SHP77 (cell line): ENCODE measurements at places on chromosomes 4 and X.

DNA sequence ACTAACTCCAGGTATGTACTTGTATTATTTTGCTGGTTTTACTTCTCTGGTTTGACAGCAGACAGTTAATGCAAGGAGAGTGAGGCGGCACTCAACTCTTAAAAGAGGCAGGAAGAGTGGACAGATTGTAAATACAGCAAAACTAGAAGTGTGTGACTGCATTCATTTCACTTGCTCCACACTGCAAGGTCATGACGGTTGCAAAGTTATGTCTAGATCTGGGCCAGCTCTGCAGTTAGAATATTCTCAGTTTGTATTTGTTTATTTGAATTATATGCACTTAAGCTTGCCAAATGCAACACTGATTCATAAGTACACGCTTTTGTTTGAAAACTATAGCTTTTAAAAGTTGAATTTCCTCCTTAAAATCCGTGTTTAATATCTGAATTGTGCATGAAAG, 148.9 kb downstream of the STIM2 start:
- no peak for DNase-seq

- no peak for DNase-seq
These were observed 41.9 kb downstream of the SLC7A11 start for GRCh38 chr4:138200236-138200590.

GRCh38 chrX:122501652-122502051, 682.4 kb upstream of the GRIA3 start:
- no peak for DNase-seq

GRCh38 chr4:17301869-17302268, 210.0 kb downstream of the QDPR start:
- no peak for DNase-seq

- no peak for DNase-seq
These were observed 5.5 kb upstream of the HMGB3 start for GRCh38 chrX:150977411-150978162.

DNA sequence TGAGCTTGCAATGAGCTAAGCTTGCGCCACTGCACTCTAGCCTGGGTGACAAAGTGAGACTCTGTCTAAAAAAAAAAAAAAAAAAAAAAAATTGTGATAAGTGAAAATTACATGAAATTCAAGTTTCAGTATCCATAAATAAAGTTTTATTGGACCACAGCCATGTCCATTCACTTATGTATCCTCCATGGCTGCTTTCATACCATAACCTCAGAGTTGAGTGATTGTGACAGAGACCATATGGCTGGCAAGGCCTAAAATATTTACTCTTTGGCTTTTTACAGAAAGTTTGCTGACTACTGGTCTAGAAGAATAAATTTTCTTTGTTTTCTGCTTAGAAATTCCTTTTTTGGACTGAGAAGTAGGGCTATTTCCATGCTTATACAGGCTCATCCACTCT, 11.8 kb upstream of the SHISA3 start:
- no peak for DNase-seq

GRCh38 chr4:25421816-25422525, 44.9 kb downstream of the ANAPC4 start:
- DNase-seq, result no peak

GRCh38 chrX:2889045-2889605, 40.0 kb downstream of the ARSD start:
- no peak for DNase-seq

- no peak for DNase-seq
These were observed 49.2 kb downstream of the CDS1 start for GRCh38 chr4:84632092-84632491.

GRCh38 chr4:180190382-180190781, 2052.8 kb upstream of the TENM3 start:
- no peak for DNase-seq

DNA sequence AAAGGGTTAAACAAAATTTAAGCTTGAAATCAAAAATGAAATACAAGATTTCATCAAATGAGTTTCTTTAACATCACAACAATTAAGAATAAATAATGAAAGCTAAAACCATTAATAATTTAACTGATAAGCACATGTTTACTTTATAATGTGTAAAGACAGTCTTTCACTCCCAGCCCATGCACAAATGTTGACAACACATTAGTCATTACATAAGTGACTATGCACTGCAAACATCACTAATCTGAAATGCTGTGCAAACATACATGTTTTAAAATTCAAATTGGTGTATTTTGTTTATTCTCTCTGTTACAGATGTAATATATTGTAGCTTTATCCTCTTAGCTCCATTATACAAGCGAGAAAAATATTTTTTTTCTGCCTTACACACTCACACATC, 220.6 kb upstream of the CPXCR1 start:
- DNase-seq, result no peak

GRCh38 chr4:55143858-55144257, 18.5 kb upstream of the KDR start:
- no peak for DNase-seq

DNA sequence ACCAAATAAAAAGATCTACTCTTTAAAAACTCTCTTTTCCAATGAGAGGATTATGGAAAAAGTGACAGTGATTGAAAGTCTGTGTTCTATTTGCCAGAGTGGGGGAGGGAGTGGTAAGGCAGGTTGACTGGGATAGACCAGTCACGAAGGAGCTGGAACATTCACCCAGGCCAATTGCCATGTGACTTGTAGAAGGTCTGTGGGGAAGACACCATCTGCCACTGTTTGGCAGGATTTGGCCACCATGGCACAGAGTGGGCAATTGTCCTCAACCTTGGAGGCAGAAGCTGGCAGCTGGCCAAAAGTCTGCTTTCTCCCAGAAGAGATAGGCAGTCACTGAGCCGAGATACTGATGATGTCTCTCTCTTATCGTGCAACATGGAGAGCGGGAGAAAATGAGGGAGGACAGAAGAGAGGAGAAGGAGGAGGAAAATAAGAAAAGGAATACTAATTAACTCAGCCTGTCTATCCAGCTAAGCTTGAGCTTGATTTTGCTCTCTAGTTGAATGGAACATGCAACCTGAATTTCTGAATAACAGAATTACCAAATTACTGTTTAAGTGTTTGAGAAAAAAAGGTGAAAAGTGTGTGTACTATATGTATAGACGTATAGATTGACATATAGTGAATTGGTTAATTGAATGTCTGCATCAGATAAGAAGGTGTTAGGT, 267.1 kb downstream of the ARHGAP24 start:
- no peak for DNase-seq

- DNase-seq, result no peak
These were observed 395.1 kb downstream of the RAPGEF2 start for GRCh38 chr4:159497936-159498335.

GRCh38 chr4:108029731-108030130, 40.0 kb downstream of the HADH start:
- DNase-seq, result no peak

- no peak for DNase-seq
These were observed 7.5 kb downstream of the RASL11B start for GRCh38 chr4:52869656-52870055.

GRCh38 chr4:993111-994029, at the start of gene SLC26A1:
SLC26A1 (minus strand) TSS chr4:993404; CDS start chr4:991703, 1,701 bp downstream.
- DNase-seq, result peak; percentile 17

- no peak for DNase-seq
These were observed 78.8 kb upstream of the BCOR start for GRCh38 chrX:40176351-40177116.
